ENCODE measurements at places on chromosomes 6 and 20.
A peak's percentile ranks its signal among the peaks of the same experiment; 100 is the strongest.

- DNase-seq, result no peak
Observed at GRCh38 chr6:14634072-14634471, 516.5 kb downstream of the CD83 start.

GRCh38 chr6:157383471-157383870 is 2.5 kb downstream of the ZDHHC14 start:
- DNase-seq, result no peak

DNA sequence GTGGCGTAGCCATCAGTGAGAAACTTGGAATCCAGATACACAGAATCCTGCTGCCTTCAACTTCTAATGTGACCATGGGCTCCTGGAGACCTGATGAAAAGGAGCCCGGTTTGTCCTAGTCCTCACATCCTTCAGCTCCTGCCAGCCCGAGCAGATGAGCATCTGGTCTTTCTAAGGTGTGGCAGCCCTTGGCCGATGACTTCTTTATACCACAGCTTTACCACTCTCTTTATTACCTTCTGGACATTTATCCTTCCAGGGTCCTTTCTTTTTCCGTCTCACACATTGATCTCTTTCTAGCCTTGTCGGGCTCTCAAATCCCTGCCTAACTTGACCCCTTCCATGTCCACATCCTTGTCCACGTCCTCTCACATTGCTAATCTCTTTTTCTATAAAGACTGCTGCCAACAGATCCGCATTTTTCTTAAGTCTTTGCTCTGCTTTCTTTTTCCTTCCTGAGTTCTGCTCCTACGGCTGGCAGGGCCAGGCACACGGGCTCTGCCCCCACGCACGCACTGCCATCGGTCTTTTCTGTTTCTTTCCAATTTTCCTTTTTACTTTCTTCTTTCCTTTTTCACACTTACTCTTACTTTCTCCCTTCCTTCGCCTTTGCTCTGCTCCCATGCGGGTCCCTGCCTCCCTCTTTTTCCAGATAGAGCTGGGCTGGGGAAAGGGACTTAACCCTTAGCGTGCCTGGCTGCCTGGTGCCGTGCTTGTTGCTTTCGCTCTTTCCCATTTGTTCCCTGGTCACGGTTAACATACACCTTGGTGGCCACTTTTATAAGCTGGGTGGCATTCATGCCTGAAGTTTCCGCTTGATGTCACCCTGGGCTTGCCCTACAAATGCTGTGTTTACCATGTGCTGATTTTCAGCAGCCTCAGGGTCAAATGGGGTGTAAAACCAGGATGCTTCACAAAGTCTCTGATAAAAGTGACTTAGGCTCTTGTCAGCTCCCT is 9.4 kb upstream of the GMPR start:
- DNase-seq, result no peak

- DNase-seq, result peak; percentile 92
Observed at GRCh38 chr6:37021356-37022129, 16.1 kb downstream of the FGD2 start.

DNA sequence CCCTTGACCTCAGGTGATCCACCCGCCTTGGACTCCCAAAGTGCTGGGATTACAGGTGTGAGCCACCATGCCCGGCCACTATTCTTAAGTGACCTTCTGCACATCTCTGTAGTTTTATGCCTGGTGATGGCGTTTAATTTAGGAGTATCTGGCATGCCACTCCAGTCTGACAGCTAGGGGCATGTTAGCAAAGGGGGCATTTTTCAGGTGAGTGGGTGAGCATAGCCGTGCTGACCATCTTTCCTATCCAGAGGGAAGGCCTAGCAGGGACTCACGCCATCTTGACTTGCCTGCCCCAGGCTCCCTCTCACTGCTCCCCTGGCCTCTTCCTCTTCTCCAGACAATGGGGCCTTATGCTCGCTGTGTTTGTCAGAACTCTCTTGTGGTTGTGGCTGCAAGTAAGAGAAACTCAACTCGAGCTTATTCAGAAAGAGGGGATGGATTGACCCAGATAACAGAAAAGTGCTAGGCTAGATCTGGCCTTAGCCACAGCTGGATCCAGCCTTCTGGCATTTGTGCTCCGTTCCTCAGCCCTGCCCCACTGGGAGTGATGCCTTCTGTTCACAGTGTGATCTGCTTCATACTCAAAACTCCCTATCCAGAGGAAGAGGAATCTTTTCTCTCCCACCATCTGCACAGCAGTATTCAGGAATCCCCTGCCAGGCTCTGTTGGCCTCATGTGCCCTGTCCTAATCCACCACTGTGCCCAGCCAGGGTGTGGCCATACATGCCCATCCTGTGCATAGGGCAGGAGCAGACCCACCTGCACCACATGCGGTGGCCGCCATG is 174.5 kb upstream of the AKAP12 start:
- DNase-seq, result no peak

DNA sequence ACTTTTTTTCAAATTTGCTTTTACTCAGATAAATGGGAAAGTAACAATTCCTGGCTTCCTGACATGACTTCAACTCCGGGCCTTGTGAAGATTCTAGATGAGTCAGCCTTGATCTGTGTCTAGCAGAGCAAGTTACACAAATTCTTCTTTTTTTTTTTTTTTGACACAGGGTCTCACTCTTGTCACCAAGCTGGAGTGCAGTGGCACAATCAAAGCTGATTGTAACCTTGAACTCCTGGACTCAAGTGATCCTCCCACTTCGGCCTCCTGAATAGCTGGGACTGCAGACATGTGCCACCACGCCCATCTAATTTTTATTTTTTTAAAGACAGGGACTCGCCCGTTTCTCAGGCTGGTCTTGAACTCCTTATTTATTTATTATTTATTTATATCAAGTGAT is 7.3 kb upstream of the ARHGAP18 start:
- no peak for DNase-seq

DNA sequence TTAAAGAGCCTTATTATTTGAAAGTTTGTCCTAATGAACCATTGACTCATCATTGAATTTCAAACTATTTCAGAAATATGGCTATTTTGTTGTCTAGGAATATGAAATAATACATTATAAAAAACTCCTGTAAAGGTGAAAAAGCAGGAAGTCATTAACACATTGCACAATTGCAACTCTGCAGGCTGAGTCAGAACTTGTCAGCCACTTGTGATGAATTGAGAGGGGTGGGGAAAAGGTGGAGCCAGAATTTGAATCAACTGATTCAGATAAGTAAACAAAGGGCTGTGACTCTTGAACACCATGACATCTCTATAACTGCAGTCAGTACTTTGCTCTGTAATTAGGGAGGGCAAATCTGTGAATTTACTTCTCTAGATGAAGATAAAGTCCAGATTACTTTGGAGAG is 6.0 kb downstream of the C6orf141 start:
- peak; percentile 34 for DNase-seq

GRCh38 chr20:18832546-18833200 is 19.1 kb downstream of the SCP2D1 start:
- DNase-seq, result no peak

- DNase-seq, result peak; percentile 79
Observed at GRCh38 chr6:32692019-32692418, 25.6 kb upstream of the HLA-DQB1 start.

DNA sequence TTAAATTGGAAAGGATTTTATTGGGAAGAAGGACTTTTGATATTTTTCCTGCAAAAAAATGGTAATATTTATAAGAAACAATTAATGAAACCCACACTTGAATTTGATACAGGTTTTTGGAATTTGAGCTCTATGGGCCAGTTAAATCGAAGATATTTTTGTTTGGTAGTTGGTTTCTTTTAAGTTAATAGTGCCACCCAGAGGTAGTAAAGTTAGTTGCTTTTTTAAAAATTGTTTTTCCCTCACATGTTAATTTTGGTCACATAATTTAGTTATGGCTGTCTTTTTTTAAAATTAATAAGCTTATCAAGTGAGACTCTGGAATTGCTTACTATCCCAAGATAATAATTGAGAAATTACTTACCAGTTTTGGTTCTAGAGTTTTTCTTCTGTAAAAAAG is 7.1 kb downstream of the PRIM2 start:
- DNase-seq, result no peak

GRCh38 chr20:2750491-2751251 is 49.8 kb downstream of the CPXM1 start:
- no peak for DNase-seq

- DNase-seq, result no peak
Observed at GRCh38 chr20:40100261-40100660, 588.8 kb downstream of the MAFB start.
